Activated T-helper 9 cell treated with anti-CD3 and anti-CD28 coated beads, Interleukin-2, amount 50 U/mL, for 16 hours (primary cell): ENCODE measurements at places on chromosomes 11 and 22.

GRCh38 chr11:134032501-134033091 is 36.3 kb upstream of the JAM3 start:
- no peak for DNase-seq

DNA sequence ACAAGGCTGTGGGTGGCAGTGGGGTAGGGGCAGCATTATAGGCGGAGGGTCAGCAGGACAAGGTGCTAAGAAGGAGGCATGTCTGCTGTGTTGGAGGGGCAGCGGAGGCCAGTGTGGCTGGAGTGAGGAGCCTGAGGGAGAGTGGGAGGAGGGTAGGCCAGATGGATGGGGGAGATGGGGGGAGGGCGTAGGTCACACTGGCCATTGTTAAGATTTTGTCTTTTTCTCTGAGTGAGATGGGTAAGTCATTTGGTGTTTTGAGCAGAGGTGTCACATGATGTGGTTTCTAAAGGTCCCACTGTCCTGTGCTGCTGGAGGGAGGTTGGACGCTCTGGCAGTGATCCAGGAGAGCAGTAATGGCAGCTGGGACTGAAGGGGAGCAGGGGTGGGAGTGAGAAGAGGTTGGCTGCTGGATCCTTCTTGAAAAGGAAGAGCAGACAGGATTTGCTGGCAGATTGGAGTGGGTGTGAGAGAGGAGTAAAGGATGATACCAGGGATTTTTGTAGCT is 9.8 kb downstream of the PPP6R3 start:
- no peak for DNase-seq

DNA sequence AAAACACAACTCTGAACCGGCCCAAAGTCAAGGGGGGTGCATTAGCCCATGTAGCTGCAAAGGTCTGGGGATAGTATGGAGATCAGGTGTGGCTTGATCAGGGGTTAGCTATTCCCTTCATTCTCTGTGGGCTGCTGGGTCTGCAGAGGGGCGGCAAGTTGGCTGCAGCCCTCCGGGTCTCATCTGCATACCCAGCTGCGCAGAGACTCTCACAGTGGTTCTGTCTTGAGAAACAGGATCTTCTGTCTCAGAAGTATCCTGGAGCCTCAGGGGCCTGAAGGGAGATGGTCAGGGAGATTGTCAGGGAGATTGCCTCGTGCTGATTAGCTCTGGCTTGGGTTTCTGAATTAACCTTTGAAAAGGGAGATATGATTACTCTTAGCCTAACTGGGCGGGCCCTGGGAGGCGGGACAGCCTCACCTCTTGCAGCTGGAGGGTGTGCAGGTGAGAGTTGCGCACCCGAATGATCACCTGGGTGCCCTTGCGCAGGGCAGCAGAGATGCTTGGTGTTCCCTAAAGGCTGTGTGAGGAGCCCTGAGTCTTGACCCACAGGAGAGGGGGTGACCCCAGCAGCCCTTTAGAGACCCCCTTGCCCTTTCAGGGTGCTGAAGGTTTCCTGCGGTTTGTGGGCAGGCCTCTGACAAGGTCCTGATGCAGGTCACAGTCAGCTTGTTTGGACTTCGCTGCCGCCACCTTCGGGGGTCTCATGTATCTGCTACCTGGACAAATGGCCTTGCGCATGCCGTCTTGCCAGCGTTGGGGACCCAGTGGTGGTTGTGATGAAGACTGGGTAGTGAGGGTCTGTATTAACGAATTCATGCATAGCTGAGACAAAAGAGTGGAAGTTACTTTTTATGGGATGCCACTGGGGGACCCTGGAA is 7.3 kb downstream of the ARHGAP8 start:
- DNase-seq: no peak

GRCh38 chr22:27715106-27715505 is 86.5 kb downstream of the MN1 start:
- no peak for DNase-seq

- DNase-seq: no peak
Measured at GRCh38 chr11:95337972-95338429, 107.0 kb upstream of the SESN3 start.

GRCh38 chr11:9151631-9152030 is 60.2 kb upstream of the SCUBE2 start:
- DNase-seq: no peak

DNA sequence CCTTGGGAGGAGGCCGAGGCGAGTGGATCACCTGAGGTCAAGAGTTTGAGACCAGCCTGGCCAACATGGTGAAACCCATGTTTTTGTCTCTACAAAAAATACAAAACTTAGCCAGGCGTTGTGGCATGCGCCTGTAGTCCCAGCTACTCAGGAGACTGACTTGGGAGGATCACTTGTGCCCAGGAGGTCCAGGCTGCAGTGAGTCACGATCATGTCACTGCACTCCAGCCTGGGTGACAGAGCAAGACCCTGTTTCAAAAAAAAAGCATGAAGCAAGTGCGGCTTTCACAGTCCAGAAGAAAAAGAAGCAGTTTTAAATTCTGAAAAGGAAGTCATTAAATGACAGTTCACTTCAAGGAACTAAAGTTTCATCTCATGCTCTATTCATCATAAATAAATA is 7.1 kb upstream of the LTO1 start:
- DNase-seq: no peak

- DNase-seq: no peak
Measured at GRCh38 chr11:83456075-83456474, 169.9 kb upstream of the CCDC90B start.

GRCh38 chr11:63906585-63906984 is 10.4 kb downstream of the RCOR2 start:
- peak; percentile 25 for DNase-seq

- DNase-seq: no peak
Measured at GRCh38 chr22:42439821-42440674, 7.8 kb upstream of the NFAM1 start.

DNA sequence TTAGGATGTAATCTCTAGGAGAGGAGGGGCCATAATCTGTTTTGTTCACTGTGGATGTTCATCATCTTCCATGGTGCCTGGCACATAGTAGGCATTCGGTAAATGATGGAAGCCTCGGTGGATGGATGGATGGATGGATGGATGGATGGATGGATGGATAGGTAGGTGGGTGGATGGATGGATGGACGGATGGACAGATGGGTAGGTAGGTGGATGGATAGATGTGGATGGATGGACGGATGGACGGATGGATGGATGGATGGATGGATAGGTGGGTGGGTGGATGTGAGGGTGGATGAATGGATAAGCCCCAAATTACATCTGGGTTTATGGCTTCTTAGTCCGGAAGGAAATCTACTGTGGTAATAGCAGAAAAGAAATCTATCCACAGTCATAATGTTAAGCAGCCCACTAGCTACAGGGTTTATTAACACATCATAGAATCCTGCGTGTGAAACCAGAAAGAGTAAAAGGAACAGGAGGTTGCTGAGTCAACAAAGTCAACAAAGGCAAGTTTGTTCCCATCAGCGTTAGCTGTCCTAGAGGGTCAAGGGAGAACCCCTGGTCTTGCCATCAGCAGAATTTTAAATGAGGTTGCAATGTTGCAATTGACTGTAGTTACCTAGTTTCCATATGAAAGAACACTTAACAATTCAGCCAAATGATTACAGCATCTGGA is 82.8 kb downstream of the C11orf91 start:
- no peak for DNase-seq

- no peak for DNase-seq
Measured at GRCh38 chr11:110297726-110298300, 1.4 kb upstream of the RDX start.

DNA sequence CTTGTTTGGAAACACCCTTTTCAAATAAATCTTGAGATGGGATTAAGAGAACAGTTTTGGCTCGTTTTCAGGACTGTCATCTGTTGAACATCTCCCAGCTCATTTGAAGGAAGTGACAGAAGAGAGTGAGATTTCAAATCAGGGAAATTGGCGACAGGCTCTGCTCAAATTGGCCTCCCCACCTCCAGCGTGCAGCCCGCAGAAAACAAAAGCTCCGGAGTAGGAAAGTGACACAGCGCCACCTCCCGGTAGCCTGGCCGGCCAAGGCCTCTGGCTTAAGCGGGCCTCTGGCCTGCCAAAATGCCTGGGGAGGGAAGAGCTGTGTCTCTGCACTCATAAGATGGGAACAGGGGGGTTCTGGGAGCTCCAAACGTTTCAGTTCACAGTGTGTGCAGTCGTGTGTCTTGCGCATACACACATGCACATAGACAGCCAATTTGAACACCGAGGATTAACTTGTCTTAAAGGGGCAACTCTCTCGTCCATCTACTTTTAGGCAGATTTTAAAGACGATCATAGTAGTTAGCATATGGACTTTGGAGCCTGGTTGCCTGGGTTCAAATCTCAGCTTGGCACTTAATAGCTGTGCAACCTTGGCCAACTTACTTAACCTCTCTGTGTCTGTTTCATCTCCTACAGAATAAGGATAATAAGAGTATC is 132.7 kb upstream of the RCN1 start:
- peak; percentile 21 for DNase-seq

GRCh38 chr11:11985016-11985715 is 23.3 kb downstream of the DKK3 start:
- no peak for DNase-seq

GRCh38 chr22:48478529-48479265 is 1349.0 kb downstream of the BRD1 start:
- no peak for DNase-seq

DNA sequence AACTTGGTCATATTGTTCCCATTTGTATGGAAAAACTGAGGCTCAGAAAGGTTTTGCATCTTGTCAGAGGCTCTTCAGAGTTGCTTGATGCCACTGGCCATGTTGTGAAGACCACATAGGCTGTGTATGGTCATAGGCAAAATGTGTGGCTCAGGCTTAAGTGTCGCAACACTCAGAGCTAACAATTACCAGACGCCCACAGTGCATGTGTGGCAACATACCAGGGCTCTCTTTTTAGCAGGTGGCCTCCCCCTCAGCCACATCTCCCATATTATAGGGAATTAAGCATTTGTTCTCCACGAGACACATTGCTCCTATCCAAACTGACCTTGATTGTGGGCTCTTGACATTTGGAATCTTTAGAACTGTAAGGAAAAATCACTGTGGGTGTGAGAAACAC is 802.5 kb downstream of the DLG2 start:
- no peak for DNase-seq

- DNase-seq: no peak
Measured at GRCh38 chr11:43907028-43907975, 26.7 kb downstream of the ALKBH3 start.

- DNase-seq: no peak
Measured at GRCh38 chr11:21485006-21485405, 707.9 kb upstream of the ANO5 start.

GRCh38 chr22:26289611-26290101 is 120.4 kb downstream of the SEZ6L start:
- no peak for DNase-seq

- no peak for DNase-seq
Measured at GRCh38 chr22:37007651-37008050, 11.6 kb downstream of the TST start.
